ENCODE measurements at places on chromosomes 6 and 20.

DNA sequence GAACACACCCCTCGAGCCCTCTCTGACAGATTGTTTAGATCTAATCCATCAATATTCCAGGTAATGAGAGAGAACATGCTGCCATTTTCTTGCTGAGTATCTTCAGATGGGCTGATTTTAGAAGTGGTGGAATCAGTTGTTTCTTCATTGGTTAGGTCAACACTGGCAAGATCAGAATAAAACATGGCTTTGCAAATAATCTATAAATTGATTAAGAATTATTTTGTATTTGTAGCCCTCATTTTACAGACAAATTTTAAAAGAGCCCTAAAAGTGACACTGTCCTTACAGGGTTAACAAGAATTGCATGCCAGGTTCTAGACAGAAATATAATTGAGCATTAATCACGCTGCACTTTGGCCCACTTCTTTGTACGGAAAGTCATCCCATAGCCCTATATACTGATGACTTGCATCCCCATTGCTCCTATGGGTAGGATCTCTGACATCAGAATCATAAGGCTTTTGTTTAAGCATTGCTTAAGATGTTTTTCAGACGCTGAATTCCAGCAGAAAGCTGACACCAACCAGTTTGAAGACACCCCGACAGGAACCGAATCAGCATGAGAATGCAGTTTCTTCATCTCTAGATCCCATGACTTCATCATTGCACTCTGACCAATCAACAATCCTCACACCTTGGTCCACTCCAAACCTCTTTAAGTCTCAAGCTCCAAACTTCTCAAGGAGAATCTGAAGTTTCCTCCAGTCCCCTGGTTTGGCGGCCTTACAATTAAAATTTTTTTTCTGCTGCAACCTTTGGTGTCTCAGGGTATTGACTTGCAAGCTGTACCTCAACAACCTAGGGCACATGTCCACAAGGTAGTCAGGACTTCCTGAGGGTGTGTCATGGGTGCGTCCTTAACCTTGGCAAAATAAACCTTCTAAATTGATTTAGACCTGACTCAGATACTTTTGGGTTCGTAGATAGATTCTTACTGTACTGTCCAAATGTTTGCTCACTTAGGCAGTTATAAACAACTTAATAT is 7.8 kb downstream of the TDP2 start:
- DNase-seq = no peak

DNA sequence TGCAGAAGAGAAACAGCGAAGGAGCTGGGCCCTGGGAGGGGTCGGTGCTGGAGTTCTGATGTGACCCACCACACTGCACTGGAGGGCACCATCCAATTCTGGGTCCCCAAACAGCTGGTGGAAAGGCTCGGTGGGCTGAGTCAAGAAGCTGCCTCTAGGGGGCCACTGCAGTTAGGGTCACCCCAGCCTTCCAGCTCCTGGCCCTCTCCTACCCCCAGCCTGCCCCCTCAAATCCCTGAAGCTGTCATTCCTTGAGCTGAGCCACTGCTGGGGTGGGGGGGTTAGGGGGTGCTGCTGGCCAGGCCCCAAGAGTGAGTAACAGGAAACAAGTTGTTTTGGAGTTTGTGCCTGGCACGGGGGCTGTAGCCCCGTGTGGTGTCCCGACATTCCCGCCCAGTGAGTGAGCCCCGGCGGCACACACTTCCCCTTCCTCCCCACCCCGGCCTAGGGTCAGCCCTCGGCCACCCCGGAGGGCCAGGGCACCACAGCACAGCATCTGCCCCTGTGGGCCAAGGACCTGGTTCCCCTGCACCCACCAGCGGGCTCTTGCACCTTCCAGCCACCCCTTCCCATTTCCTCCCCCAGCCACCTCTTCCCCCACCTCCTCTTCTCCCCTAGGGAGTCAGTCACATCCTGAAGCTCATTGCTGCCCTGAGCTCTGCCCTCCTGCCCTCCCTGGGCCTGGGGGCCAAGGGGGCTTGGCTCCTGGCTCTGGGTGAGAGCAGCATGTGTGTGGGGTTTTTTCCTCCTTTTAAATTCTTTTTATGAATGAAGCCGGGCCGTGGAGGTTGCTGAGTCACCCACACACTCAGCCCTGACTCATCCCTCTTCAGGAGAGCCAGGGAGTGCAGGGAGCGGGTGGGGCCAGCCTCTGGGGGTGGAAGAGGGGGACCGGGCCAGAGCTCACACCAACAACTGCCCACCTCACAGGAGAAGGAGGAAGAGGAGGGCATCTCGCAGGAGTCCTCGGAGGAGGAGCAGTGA is 4.6 kb downstream of the SMIM29 start:
- DNase-seq = peak; percentile 71

GRCh38 chr6:99344289-99344688 is 5.2 kb downstream of the FAXC start:
- DNase-seq = no peak

DNA sequence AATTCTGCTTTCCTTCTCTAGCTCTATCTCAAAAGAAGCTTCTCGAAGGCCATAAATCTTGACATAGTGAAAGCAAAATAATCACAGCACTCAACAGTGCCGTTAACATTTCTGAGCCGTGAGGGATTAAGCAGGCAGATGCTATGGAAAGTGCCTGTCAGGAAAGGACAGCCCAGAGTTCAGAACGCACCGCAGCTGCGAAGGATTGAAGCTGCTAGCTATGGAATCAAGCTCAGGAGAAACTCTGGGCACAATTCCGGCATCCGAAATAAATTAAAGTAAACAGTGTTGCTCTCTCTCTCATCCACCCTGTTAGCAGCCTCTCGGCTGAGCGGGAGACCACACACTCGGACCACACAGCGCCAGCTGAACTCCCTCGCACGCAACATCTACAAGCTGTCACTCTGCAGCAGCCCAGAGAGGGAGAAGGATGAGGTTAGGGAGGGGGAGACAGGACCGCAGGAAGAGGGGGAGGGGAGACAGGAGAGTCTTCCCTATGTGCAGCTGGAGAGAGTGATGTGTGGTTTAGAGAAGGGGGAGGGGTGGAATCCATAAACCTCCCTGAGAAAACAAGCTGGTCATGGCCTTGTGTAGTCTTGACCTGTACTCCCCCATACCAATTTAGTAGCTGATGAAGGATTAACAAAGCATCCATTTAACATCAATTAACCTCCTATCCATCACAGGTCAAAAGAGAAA is 9.0 kb downstream of the EXOC2 start:
- no peak for DNase-seq

DNA sequence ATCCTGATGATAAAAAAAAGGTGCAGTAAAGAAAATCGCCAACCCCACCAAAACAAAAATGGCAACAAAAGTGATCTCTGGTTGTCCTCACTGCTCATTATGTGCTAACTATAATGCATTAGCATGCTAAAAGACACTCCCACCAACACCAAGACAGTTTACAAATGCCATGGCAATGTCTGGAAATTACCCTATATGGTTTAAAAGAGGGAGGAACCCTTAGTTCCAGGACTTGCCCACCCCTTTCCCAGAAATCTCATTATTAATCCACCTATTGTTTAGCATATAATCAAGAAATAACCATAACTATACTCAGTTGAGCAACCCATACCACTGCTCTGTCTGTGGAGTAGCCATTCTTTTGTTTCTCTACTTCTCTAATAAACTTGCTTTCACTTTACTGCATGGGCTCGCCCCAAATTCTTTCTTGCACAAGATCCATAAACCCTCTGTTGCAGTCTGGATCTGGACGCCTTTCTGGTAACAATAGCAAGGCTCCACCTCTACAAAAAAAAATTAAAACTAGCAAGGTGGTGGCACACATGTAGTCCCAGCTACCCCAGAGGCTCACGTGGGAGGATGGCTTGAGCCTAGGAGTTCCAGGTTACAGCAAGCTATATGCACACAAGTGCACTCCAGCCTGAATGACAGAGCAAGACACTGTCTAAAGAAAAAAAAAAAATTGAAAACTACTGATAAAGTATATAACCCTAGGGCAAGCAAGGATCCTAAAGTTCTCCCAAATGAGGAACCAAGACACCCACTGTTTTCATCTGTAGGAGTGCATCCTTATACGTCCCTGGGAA is 278.8 kb upstream of the JARID2 start:
- DNase-seq = no peak

DNA sequence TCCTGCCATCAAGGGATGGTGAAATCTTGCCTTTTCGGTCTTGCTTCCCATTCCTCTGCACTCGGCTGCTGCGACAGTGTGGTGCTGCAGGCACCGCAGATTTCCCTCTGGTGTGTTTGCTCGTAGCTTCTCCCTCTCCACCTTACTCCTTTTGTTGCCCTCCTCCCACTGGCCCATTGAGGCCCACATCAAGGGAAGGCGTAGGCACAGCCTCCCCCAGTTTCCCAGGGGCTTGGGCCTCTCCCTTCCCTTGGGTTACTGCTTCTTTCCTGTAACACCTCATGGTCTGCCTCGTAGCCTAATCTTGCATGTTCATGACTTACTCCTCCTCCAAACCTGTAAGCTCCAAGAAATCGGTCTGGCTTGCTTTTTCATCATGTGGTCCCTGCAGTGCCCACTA is 9.9 kb downstream of the E2F3 start:
- DNase-seq = no peak

- DNase-seq = no peak
These were observed 115.1 kb downstream of the JAG1 start for GRCh38 chr20:10558635-10559187.

DNA sequence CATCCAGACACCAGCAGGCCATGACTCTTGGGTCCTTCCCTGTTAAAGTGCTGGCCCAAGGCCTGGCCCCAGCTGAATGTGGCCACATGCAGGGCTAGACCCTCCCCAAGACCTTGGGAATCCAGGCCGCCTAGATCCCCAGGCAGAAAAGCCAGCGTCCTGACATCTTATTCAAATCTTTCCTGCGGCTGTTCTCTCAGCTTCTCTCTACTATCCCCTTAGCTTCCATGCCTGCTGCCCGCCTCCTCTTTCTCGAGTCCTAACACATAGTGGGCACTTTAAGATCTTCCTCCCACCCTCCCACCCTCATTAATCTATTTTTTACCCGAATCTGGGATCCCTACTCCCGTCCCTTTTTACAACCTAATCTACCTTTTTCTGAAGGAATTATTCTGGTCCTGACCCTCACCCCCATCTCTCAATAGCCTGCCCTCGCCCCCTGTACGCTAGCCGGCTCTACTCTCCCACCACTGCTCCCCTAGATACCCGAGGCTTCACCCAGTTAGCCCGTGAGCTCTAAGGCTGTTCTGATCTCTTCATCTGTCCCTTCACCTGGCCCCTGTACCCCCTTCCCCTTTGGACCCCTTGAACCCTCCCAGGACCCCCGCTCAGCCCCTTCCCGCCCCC is at the start of gene CCHCR1:
TSS of gene CCHCR1 (minus strand) at position 290 of the 627 bp plus-strand sequence. CDS start at position 88, 202 bp downstream.
- DNase-seq = no peak

GRCh38 chr6:123810214-123810613 is 6.5 kb downstream of the NKAIN2 start:
- no peak for DNase-seq

DNA sequence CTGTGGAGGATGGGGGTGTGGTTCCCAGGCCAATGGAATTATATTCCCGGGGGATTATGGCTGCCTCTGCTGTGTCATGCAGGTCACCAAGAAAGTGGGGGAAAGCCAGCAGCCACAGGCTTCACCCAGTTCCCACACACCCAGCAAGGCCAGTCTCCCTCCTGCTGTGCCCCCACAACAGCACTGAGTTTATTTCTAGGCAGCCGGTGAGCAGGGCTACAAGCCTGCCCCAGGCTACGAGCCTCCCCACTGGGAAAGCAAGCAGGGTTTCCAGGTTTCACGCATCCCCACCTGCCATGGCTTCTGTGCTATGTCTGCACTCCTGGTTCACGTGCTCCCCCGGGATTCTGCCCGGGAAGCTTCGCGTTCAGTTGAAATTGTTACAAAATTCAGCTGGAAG is 72.6 kb downstream of the ERMARD start:
- peak; percentile 40 for DNase-seq

- DNase-seq = no peak
These were observed 43.6 kb downstream of the ZNF831 start for GRCh38 chr20:59207235-59207634.

- DNase-seq = no peak
These were observed 31.3 kb upstream of the SH3BGRL2 start for GRCh38 chr6:79599725-79600259.
